Stimulated activated CD4-positive, alpha-beta T cell treated with anti-CD3 and anti-CD28 coated beads, Interleukin-12 subunit alpha, Interleukin-12 subunit beta, amount 100 ng/mL, for 48 hours (primary cell): ENCODE measurements at places on chromosomes 7 and 10.
A peak's percentile ranks its signal among the peaks of the same experiment; 100 is the strongest.

DNA sequence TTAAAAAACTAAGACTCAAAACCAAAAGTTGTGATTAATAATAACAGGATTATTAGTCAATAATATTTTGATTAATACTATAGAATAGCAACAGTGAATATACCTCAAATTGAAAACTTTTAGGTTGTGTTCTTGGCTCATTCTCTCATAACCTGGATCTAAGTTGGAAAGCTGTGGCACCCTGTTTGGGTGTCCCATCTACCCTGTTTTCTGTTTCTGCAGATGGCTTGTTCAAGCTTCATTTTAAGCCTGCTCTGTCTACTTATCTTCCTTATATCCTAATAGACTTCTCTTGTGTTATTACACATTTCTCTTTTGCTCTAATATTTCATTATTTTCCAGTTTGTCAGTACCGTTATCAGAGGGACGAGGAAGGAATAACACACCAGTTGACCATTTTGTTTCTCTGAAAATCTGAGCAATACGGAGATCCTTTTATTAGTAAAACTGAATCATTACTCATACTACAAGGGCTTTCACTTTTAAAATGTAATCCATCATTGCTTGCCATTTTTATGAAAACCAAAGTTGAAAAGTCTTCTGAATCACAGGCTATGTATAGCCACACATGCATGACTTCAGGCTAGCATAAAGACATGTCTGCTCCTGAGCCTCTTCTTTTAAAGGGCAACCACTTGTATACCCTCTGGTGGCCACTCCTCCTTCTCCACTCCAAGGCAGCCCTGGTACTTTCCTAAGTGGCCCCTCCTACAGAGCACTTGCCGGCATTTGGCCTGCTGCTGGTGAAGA lies 22.3 kb downstream of the COX15 start:
- no peak for DNase-seq

- DNase-seq = no peak
Measured at GRCh38 chr10:19317952-19318351, 269.4 kb downstream of the MALRD1 start.

- no peak for DNase-seq
Measured at GRCh38 chr7:130322615-130323014, 22.0 kb upstream of the CPA5 start.

GRCh38 chr10:98613446-98613845 lies 166.7 kb upstream of the HPS1 start:
- no peak for DNase-seq

DNA sequence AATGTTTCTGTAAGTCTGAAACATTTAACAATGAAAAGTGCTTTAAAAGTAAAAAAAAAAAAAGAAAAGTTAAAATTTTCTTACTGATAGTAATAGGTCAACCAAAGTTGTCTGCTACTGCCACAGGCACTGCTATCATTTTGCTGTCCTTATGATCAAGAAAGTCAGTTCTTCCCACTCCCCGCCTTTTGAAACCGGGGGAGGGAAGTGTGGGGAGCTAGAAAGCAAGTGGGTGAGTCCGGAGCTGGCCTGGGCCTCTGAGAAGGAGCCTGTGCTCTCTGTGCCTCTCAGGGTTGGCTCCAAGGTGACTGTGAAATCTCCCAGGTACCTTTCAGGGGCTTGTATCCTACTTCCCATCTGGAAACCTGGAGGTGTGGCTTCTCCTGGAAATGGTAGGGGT lies 7.3 kb downstream of the C7orf57 start:
- DNase-seq = no peak

DNA sequence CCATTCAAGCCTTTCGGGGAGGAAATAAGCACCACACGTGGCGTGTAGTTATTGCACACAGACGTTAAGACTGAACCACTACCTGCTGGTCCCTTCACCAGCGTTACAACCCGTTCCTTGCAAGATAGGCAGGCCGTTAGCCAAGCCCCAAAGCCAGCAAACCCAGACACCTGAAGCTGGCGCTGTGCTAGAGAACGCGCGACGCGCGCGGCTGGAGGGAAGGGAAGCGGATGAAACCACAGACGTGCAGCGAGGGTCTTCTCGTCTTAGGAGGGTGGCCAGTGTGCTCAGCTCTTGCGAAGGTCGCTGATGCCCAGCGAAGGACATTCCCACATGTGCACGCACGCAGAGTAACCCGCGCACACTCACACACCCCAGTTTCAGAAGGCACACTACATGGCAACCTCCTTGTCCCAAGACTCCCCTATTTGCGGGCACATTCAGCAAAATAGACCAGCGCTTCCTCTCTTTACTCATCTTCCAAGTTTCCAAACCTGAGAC lies 980 bp downstream of the TMEM26 start:
- no peak for DNase-seq

GRCh38 chr10:7170626-7171322 lies 240.1 kb downstream of the SFMBT2 start:
- no peak for DNase-seq

DNA sequence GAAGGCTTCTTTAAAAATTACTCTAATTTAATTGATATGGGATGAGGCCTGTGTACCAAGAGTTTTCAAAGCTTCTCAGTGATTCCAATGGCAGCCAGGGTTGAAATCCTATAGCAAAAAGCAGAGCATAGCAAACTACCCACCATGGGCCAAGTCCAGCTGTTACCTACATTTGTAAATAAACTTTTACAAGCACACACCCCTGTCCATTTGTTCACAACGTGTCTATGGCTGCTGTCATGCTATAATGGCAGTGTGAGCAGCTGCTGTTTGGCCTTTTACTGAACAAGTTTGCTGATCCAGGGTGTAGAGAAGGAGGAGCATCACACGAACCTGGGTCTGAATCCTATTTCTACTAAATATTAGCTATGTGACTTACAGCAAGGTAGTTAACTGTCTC lies 50.0 kb downstream of the NPY start:
- no peak for DNase-seq

DNA sequence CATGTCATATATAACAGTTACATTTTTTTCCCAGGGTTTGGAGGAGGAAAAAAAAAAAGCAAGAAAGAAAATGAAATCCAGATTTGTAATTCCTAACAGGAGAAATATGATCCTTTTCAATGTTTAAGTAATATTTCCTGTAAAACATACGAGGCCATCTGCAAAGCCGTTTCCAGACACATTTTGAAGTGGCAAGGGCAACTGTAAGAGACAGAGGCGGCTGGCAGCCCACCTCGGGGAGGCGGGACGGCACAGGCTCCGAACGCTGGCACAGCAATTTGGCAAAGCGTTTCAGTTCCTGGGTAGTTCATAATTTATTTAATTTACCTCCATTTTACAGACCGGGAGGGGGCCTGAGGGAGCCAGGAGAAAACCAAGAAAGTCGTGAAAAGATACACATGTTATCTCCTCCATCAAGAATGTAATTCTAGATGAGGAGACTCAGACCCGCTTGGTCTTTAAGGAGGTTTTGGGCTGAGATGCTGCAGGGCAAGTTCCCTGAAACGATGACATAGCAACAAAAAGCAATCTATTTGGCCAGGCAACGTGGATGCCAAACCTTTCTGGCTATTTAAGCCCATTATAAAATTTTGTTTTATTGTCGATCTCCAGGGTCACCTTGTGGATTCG lies 448.5 kb upstream of the MKI67 start:
- no peak for DNase-seq

DNA sequence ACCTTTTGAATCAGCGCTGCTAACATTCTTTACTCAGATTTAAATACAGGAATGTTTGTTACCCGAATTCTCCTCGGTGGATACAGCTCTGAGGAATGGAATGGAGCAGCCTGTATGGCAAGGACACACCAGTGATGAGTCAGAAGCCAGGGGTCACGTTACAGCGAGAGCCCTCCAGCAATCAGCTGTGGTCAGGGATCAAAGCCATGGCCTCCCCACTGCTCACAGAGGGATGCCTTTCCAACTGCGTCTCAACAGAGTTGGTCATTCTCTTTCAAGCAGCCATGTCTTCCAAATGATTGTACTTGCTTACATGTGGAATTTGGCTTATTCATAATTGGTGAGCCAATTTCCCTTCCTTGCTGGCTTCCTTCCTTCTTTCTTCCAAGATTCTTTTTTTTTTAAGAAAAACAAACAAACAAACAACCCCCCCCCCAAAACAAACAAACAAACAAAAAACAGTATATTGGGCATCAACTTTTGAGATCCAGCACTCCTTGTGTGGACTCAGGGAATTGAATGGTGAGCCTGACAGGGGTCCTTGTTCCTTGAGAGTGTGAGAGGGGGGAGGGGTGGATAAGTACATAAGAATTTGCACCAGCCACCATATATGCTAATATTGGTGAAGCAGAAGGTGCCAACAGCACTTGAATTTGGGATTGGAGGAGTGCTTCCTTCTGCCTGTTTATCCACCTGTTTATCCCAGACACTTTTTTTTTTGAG lies 100.2 kb downstream of the ATXN7L1 start:
- no peak for DNase-seq

GRCh38 chr7:129361771-129362170 lies 72.5 kb upstream of the STRIP2 start:
- DNase-seq = no peak

GRCh38 chr7:154978017-154978416 lies 24.9 kb downstream of the PAXIP1 start:
- DNase-seq = no peak

DNA sequence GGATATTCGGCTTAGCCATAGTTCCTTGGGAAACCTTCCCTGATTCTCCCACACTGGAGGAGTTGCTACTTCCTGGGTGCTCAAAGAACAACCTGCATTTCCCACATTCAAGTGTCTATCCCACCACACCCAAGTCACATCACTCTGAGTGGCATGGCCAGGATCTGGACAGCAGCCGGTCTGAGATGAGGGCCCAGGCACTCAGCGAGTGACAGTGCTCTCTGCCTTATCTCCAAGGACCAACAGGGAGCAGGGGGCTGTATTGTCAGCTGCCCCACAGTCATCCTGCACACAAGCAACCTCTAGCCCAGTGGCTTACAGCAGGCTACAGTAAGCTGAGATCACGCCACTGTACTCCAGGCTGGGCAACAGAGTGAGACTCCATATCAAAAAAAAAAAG lies 16.1 kb upstream of the SLC18A3 start:
- no peak for DNase-seq

GRCh38 chr10:69044546-69044945 lies 43.4 kb upstream of the SRGN start:
- no peak for DNase-seq

DNA sequence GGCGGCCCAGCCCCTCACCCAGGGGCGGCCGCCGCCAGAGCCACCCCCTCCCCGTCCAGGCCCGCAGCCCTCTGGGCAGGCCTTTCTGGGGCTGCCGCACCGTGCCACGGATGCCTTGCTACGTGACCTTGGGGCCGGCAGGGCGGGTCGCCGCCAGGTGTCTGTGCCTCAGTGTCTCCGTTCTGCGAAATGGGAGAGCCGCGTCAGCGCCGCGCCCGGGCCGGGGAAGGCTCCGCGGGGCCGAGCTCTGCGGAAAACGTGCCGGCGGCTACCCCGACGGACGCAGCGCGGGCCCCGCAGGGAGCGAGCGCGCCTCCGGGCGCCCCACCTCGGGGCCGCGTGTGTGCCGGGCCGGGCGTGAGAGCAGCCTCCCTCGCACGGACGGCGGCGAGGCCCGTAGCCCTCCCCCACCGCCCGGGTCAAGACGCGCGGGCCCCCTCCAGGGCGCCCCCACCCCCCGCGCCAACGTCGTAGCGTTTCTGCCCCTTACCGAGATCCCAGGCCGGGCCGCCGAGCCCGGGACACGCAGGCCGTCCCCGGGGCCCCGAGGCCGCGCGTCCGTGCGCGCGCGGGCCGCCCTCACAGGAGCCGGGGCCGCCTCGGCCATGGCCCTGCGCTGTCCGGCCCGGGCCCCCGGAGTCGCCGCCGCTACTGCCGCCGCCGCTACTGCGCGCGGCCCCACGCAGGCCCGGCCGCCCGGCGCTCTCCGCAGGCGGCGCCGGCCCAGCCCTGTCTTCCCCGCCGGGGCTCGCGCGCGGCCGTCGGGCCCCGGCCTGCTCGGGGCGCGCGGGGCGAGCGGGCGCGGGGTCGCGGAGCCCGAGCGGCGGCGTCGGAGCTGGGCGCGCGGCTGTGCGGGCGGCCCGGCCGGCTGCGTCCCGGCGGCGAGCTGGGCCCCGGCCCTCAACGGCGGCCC lies 1.1 kb downstream of the ZNF777 start:
- DNase-seq = peak; percentile 8

- DNase-seq = no peak
Measured at GRCh38 chr7:46814516-46815250, 767.2 kb downstream of the TNS3 start.

GRCh38 chr7:157089100-157089610 lies 49.6 kb upstream of the UBE3C start:
- no peak for DNase-seq

- no peak for DNase-seq
Measured at GRCh38 chr7:101832205-101832631, 14.8 kb downstream of the CUX1 start.

DNA sequence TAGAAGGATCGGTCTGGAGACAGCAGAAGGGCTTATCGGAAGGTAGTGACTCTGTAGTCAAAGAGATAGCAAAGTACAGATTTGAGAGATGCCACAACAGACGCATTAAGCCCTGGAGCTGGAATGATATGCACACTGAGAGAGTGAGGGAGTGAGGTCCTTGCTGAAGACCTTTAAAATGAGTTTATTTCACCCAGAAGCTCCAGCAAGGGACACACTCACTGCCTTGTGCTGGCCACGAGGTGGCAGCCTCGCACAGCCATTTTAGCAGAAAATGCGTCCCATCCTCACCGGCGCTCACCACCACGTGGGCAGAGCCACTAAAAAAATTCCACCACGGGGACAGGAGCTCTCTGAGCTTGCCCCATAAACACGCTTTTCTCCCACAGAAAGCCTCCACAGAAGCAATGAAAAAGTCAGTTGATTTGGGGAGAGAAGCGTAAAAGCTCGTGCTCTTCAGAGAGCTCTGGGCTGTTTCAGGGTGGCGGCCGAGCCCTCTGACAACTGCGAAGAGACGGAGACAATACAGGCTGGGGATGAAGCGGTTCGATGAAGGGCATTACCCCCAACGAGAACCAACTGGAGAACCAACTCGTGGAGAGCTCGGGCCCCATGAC lies 163.0 kb upstream of the KLF14 start:
- DNase-seq = no peak
